Large intestine (tissue), 12 donors: ENCODE measurements at places on chromosomes 11 and 22.
A peak's percentile ranks its signal among the peaks of the same experiment; 100 is the strongest.

GRCh38 chr11:13098063-13098462 is 88.9 kb downstream of the RASSF10 start:
- peak; percentile 36 for DNase-seq

GRCh38 chr11:101848262-101848661 is 66.5 kb upstream of the CEP126 start:
- DNase-seq, result no peak

DNA sequence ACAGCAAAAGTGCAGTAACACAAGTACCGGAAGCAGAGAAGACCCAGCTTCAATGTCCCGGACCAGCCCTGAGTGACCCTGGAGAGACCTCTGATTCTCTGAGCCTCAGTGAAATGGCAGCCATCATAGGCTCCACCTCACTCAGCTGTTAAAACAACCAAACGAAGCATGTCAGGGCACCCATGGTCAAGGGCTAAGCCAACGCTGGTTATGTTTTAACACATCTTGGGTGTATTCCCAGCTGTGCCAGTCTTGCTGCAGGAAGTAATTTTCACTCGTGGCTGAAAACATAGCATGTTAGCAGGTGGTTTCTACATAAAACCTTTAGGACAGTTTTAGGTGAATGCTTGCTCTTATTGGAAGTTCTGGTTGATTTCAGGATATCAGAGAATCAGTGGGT is 30.9 kb downstream of the LMO2 start:
- no peak for DNase-seq

GRCh38 chr22:46758867-46759290 is 3.6 kb upstream of the TBC1D22A start:
- peak; percentile 93 for DNase-seq

DNA sequence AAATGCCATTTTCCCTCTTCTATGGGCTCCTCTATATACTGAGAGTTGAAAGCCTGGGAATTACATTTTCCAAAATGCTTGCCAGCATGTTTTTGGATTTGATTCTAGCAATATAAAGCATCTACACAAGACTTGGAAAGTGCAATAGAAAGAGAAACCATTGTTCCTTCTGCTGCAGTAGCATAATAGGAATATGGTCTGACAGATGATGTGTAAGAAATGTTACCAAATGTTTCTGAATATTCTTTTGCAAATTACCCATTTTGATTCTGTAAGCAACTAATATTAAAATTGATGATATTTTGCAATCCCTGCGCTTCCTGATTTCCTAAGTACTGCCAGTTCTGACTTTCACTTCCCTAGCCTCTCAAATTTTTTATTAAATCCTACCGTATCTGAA is 61.6 kb downstream of the CASP12 start:
- no peak for DNase-seq

DNA sequence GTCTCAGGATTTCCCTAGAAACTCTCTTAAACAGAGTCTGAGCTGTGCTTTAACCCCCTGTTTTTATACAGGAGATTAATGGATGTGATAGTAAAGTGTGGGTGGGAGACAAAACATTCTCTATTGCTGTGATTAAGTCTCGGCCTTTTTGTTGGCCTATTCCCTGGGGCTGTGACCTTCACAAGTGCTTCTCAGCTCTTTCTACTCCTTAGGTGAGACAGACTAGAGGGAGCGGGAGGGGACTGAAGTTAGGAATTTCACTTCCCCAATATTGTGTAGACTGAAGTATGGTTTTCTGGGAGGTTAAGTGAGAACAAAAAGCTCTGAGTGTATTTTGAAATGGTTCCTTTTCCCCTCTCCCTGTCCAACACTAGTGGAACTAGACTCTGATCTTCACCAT is 29.8 kb upstream of the OR8B8 start:
- no peak for DNase-seq

DNA sequence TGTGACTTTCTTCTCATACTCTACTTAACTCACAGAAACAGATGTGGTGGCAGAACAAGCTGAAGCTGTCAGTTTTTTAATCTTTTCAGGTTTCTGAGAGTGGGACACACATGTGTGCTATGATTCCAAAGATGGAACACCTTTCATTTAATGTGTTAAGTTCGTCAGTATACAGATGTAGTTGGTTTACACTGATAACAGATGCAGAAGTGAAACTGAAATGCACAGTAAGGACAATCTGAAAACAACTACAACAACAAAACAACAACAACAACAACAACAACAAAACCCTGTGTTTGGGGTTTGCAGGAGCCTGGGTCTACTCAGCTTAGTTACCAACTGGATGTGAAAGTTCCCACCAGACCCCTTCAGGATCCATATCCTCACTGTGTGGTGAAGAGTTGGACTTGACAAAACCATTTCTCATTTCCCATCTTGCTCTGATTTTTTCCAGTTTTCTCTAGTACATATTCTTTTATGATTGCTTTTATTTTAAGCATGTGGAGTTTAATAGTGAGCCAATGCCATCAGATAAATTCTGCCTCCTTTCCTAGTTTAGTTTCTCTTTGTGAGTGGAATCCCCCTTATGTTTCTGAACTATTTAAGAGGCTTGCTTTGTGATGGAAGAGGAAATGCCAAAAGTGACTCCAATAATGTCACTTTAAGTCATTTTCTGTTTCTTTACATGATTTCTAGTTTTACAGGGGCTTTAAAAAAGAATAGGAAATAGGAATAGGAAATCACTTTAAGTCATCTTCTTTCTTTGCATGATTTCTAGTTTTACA is 47.8 kb downstream of the ARHGAP42 start:
- no peak for DNase-seq

GRCh38 chr11:11486002-11486401 is 133.0 kb upstream of the CSNK2A3 start:
- no peak for DNase-seq

GRCh38 chr11:76768088-76768908 is 14.9 kb upstream of the TSKU start:
- peak; percentile 62 for DNase-seq

DNA sequence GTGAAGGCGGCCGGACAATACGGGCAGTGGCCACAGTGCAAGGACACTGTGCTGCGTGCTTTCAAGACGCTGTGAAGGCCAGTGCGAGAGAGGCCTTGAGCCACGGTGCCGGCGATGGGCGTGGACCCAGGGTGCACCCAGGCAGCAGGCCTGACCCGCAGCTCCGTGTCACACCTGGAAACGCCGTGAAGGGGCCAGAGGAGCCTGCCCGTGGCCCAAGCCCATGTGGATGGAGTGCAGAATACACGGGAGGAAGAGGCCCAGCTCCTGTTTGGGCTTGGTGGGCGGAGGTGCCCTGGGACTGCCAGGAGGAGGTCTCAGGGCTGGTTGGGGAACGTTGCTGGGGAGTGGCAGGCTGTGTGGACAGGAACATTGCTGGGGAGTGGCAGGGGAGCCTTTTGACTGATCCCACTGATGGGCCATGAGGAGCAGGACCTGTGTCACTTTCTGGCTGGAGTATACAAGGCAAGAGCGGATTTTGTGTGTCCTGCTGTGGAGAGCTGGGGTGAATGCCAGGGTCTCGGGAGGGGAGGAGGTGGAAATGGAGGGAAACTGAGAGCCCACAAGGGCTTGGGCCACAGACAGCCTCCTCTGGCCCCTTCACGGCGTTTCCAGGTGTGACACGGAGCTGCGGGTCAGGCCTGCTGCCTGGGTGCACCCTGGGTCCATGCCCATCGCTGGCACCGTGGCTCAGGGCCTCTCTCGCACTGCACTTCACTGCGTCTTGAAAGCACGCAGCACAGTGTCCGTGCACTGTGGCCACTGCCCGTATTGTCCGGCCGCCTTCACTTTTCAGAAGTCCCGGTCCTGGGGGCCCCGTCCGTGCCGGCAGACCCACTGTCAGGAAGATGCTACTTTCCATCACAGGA is 925.4 kb downstream of the BRD1 start:
- DNase-seq, result no peak
